CD8-positive, alpha-beta memory T cell (primary cell): ENCODE measurements at places on chromosomes 7 and 10. TPM values are rescaled to one million over a fixed set of nuclear protein-coding genes. Genes with fewer than 3 reads are reported as not detected.

ASB4 gene
- not detected for total RNA-seq

ARMS2 gene
- not detected for total RNA-seq

DNA sequence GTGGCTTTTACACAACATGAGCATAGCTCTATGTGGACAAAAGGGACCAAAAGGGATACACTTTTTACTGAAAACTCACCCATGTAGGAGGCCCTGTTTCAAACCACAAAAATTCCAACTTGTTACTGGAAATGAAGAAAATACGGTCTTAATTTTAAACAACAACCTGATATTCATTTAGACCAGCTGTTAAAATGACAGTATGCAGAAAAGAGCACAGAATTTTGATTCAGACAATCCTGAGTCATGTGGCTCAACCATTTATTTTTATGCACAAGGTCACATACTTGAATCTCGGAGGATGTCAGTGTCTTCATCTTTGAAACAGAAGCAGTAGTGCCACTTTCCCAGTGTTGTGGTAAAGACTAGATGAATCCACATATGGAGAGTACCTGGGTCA is 426.5 kb upstream of the NFE2L3 start:
- no peaks in the 10 kb centered on the region for H3K36me3 ChIP-seq
- no peak overlapping the region for H3K4me3 ChIP-seq
- no peak for DNase-seq

- DNase-seq, result no peak
- H3K36me3 ChIP-seq, result no peaks in the 10 kb centered on the region
- H3K27me3 ChIP-seq, result no peaks in the 10 kb centered on the region
- H3K27ac ChIP-seq, result no peak overlapping the region
Measured at GRCh38 chr10:37289833-37290464, 164.6 kb downstream of the ANKRD30A start.

GRCh38 chr7:155172141-155172540 is 102.0 kb downstream of the HTR5A start:
- no peak overlapping the region for H3K27ac ChIP-seq
- no peaks in the 10 kb centered on the region for H3K36me3 ChIP-seq
- DNase-seq, result no peak
- H3K4me3 ChIP-seq, result no peak overlapping the region
